Tibial nerve (tissue), 4 donors: ENCODE measurements at places on chromosomes 5 and 9. TPM values are rescaled to one million over a fixed set of nuclear protein-coding genes. Genes with fewer than 3 reads are reported as not detected.

DRD1 gene
- total RNA-seq = not detected

DNA sequence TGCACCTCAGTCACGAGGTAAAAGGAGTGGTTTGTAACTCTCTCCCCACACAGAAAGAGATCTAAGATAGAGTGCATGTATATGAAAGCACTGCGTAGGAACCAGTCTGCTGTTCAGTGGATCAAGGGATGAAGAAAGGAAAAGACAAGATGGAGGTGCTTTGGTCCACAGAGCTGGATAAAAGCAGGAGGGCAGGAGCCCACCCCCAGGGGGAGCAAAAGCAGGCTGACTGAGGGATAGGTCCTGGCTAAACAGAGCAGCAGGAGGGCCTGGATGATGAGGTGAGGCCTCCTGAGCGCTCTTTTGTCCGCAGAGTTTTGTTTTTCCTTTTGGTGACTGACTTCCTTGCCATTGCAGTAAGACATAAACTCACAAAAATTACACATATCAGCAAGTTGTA lies 293.5 kb upstream of the C9orf72 start:
- no peak for DNase-seq

FANCG gene
- total RNA-seq = 30.8 TPM

TRPM3 gene
- 7.1 TPM for total RNA-seq

ENTPD2 gene
- total RNA-seq = 16.1 TPM

DNA sequence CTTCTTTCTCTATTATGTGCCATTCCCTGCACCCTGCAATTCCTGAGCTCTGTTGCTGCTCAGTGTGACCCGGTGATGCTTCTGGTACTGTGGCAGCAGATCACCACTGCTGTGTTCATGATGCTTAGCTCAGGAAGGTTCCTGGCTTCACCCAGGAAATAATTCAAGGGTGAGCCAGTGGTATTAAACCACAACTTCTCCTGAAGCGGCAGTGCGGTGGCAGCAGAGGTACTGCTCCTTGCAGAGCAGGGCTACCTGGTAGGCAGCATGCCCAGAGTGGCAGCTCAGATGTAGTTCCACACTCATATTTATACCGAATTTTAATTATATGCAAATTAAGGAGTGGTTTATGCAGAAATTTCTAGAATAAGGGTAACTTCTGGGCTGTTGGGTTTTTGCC lies 213.8 kb upstream of the ZNF608 start:
- DNase-seq = no peak

DNA sequence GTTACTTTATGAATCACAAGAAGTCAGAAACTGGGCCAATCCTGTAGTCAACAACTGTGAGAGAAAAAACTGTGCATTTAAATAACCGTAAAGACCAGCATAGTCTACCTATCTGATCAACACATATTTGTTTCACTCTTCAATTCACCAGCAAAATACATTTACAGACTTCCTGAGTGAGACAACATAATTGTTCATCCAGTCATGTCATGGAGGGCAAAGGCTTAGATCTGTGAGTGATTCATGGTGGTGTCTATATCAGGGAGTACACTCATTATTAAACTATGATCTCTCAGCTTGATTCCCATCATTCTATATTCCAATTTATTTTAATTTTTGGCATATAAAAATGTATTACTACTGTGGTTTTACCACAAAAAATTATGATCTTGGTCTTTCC lies 694.6 kb downstream of the DNAH5 start:
- DNase-seq = no peak

DNA sequence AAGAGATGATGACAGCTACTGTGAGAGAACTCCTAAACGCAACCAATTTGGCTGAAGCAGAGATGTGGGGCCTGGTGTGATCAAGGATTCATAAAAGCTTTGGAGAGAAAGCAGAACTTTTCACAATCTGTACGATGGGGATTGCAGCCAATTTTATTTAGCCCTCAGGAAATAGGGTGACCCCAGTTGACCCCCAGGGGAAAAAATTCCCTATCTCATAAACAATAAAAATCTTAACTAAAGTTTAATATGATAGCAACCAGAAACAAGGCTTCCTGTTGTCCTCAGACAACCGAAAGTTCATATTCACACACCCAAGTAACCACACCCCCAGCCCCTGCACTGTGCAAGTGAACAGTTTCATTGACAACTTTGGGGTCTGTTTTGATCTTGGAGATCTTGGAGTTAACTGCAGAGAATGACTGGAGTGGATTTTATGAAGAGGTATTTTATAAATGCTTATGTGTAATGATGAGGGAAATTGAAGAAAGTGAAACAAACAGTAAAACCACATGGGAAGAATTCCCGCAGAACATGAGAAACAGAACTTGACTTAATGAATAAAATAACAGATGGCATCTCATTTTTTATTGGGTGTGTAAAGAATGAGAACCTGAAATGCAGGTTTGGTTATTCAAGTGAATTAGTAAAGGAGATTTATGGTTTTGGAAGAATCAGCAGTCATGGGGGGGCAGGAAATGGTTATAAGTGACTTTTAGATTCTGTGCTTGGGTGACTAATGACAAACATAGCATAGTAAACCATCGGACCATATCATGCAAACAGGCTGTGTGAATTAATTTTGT lies 94.5 kb downstream of the PDE4D start:
- DNase-seq = no peak

DNA sequence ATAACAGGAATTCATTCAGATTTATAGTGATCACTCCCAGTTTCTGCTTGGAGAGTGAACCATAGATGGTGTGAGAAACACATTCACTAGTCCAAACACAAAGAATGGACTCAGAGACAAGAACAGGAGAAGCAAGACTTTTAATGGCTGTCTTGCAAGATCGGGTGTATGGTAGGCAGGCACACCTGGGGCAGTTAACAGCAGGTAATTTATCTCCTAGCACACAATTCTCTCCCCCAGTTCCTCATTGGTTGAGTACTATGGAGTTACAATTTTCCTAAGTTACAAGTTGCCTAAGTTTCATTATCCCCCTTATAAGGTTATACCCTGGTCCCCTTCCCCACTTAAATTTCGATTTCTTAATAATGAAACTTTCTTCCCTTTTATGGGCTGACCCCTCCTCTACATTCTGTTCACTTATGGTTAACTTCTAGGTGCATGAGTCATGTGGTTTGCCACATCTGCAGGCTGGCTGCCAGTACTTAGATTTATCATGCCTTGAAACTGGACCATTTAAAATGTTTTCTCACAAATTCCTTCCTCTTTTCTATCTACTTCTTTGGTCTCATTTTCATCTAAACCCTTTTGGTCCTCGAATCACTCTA lies 623.3 kb downstream of the HINT1 start:
- DNase-seq = no peak

- peak; percentile 33 for DNase-seq
Measured at GRCh38 chr5:67773411-67774266, 441.9 kb upstream of the PIK3R1 start.

DNA sequence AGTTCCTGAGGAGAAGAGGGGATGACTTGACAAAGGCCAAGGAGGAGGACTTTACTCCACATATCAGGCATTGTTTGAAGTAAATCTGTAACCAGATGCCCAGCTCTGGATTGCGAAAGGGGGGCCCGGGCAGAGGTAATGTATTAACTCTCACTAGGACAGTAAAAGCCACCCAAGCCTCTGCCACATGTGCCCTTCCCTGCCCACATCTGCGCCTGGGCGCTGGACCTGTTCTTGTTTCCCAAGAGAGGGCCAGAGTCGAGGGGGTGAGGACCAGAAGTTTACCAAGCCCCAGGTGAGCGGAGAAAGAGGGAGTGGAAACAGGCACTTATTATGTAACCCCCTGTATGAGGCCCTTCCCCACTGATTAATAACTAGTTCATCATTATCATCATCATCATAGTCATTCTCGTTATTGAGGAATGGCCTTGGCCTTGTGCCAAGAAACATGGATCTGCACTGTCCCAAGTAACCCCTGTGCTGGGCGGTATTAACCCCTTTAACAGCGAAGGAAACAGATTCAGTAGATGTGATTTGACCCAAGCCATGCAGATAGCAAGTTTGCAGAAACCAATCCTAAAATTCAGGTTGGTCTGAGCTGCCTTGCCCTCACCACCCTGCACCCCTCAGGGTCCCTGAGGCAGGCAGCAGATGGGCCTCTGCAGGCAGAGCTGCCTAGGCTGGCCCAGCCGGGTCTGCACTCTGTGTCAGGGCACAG lies at the start of gene SLC23A1:
Gene SLC23A1, minus strand, starts transcription at position 23 of the 718 bp plus-strand sequence. CDS start 44 bp downstream, outside the sequence.
- no peak for DNase-seq

GRCh38 chr9:126536131-126536530 lies 77.6 kb upstream of the LMX1B start:
- no peak for DNase-seq

DNA sequence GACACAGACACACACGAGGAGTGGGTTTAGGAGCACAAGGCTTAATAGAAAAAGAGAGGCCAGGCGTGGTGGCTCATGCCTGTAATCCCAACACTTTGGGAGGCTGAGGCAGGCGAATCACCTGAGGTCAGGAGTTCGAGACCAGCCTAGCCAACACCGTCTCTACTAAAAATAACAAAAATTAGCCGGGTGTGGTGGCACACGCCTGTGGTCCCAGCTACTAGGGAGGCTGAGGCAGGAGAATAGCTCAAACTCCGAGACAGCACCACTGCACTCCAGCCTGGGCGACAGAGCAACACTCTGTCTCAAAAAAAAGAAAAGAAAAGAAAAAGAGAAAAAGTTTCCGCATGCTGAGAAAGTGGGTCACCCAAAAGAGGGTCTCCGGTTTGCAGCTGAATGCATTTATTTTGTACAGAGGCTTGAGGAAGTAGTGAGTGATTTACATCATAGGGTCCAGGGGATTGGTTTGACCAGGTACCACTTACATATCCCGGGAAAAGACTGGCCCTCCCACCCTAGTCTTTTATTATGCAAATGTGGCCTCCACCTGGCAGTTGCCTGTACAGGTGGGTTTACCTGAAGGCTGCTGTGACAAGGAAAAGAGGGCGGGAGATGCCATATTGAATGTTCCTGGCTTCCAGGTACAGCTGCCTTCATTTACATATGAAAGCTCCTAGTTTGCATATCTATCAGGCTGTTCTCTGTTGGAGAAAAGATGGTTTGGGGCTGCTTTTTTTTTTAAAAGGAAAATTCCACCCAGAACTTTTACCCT lies 366.2 kb upstream of the GRAMD2B start:
- DNase-seq = no peak

GRCh38 chr5:72940082-72940481 lies 15.8 kb upstream of the FCHO2 start:
- no peak for DNase-seq

GPR150 gene
- 3.0 TPM for total RNA-seq

DNA sequence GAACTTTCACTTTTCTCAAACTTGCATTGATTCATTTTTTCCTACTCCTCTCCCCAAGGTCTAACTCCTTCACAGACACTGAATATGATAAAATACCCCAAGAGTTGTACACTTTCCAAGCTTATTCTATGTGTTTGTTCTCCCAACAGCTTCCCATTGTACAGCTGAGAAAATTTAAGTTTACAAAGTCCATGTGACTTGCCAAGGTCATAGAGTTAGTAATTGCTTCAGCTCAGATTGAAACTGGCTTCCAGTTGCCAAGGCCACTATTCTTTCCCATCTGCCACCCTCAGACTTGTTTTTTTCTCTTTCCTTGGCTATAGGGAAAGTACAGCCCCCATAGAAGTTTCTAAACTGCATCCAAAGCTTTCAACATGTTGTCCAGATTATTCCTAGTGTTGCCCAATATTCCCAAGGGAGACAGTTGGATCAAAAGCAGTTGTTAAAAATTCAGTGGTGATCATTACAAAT lies 34.8 kb downstream of the TNFSF8 start:
- DNase-seq = no peak

ZNF484 gene
- 17.4 TPM for total RNA-seq

GRCh38 chr5:149857499-149857898 lies 87.1 kb downstream of the PDE6A start:
- peak; percentile 56 for DNase-seq

KCNN2 gene
- total RNA-seq = not detected

SLC25A2 gene
- total RNA-seq = 4.8 TPM

- DNase-seq = no peak
Measured at GRCh38 chr9:6787793-6788161, 30.0 kb downstream of the KDM4C start.

DNA sequence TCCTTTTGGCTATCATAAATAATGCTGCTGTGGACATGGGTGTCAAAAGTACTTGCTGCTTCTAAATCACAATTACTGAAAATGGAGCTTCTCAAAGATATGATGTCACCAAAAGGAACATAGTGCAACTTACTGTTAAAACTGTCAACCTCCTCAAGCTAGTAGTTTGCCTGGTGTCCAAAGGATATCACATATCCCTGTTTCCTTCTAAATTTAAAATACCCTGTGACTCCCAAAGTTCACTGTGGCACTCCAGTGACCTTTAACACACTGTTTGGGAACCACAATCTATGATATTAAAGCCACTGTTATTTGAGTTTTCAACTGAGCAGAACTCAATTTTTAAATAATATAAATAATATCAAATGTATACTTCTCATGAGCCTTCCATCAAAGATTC lies 18.2 kb downstream of the GLIS3 start:
- no peak for DNase-seq

DNA sequence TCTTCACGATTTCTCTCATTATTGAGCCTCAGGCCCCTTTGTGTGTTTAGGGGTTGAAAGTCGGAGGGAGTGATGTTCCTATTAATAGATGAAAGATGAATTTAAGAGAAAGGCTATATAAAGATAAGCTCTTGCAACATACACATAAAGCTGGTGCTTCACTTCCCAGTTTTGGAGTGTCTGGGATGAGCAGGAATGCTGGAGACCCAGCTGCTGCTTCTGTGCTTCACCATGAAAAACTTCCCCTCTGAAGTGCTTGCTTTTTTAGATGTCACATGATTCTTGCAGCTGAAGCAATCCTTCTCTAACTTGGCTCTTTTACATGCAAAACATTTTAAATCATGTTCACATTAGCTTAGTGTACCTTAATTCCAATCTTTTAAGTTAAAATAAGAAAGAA lies 19.7 kb upstream of the SNCAIP start:
- no peak for DNase-seq

DNA sequence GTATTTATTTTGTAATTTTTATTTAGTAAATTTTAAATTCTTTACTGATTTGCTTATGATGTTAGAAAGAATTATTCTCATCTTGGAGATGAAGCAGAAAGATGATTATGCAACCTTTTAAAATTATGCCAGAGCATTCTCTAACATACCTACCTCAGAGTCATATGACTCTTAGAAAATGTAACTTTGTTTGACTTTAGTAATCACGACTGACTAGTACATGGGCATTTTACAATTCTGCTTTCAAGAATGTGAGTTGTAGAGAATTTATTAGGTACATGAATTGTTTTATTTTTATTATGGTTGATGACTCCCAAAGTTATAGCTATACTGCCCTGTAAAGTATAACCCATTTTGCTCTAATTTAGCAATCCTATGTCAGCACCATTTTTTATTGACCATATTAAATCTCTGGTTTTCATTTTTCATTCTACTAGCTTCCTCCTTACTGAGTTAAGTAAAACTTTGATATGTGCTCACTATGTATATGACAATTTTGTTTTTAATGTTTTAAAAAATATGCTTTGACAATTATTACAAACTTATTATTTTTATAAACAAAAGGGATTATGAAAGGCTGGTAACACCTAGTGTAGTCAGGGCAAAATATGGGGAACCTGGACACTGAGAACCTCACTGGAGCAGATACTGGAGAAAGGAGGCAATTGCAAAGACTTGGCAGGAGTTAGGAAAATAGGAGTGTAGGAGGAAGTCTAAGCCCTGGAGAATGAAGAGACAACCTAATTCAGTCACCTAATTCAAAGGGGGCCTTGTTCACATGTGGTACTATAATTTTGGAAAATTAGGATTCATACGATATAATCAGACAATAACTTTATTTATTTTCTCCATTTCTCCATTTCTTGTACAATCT lies 249.7 kb upstream of the DAB2 start:
- no peak for DNase-seq
